ENCODE measurements at places on chromosomes 5 and 9.

- no peak for DNase-seq
- no peaks in the 10 kb centered on the region for H3K4me1 ChIP-seq
- H3K4me3 ChIP-seq, result no peak overlapping the region
- H3K36me3 ChIP-seq, result no peaks in the 10 kb centered on the region
Measured at GRCh38 chr5:51661646-51662265, 278.5 kb downstream of the ISL1 start.

GRCh38 chr9:84950879-84951811, 281.6 kb downstream of the NTRK2 start:
- H3K4me3 ChIP-seq, result no peak overlapping the region
- H3K4me1 ChIP-seq, result no peaks in the 10 kb centered on the region
- no peaks in the 10 kb centered on the region for H3K27me3 ChIP-seq
- no peak overlapping the region for H3K27ac ChIP-seq

DNA sequence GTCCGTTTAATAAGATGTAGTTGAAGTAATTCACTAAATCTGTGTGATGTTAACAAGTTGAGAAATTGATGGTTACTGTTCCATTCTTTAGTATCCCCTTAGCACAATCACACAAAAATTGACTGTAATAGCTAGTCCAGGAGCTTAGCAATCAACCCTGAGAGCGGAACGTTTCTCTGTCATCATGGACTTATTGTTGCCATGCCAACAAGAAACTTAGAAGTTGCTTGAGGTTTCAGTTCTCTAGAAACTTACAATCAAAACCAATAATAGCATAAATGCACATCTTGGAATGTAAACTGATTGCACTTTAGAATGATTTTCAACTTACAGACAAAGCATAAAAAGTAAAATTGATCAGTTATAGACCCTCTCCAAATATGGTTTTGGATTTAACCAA, 125.4 kb upstream of the ANKH start:
- DNase-seq, result no peak
- H3K27ac ChIP-seq, result no peak overlapping the region
- H3K4me1 ChIP-seq, result peaks cover 13% of the 10 kb centered on the region
- H3K36me3 ChIP-seq, result no peaks in the 10 kb centered on the region
- no peaks in the 10 kb centered on the region for H3K27me3 ChIP-seq
- H3K4me3 ChIP-seq, result no peak overlapping the region

GRCh38 chr5:14105718-14106410, 37.3 kb upstream of the TRIO start:
- no peak overlapping the region for H3K27ac ChIP-seq
- peaks cover 7% of the 10 kb centered on the region for H3K4me1 ChIP-seq
- DNase-seq, result peak; percentile 22
- H3K4me3 ChIP-seq, result no peak overlapping the region

GRCh38 chr9:8857068-8857925, 1057.7 kb upstream of the DMAC1 start:
- H3K36me3 ChIP-seq, result no peaks in the 10 kb centered on the region
- DNase-seq, result no peak
- peaks cover 1% of the 10 kb centered on the region for H3K27me3 ChIP-seq
- peak overlapping the region; percentile 50 for H3K4me3 ChIP-seq

GRCh38 chr5:60805463-60805862, 38.6 kb downstream of the ELOVL7 start:
- peaks cover 15% of the 10 kb centered on the region for H3K4me1 ChIP-seq
- H3K27me3 ChIP-seq, result no peaks in the 10 kb centered on the region
- H3K36me3 ChIP-seq, result no peaks in the 10 kb centered on the region
- no peak overlapping the region for H3K27ac ChIP-seq

DNA sequence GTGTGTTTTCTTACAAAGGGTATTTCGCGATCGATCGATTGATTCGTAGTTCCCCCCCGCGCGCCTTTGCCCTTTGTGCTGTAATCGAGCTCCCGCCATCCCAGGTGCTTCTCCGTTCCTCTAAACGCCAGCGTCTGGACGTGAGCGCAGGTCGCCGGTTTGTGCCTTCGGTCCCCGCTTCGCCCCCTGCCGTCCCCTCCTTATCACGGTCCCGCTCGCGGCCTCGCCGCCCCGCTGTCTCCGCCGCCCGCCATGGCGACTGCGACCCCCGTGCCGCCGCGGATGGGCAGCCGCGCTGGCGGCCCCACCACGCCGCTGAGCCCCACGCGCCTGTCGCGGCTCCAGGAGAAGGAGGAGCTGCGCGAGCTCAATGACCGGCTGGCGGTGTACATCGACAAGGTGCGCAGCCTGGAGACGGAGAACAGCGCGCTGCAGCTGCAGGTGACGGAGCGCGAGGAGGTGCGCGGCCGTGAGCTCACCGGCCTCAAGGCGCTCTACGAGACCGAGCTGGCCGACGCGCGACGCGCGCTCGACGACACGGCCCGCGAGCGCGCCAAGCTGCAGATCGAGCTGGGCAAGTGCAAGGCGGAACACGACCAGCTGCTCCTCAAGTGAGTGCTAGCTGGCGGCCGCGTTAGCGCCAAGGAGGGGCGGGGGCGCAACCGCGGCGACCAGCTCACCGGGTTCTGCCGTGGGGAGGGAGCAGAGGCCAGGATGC, 480 bp downstream of the LMNB1 start:
- peak; percentile 9 for DNase-seq
- peaks cover 37% of the 10 kb centered on the region for H3K4me1 ChIP-seq
- peak overlapping the region; percentile 91 for H3K4me3 ChIP-seq
- H3K27ac ChIP-seq, result peak overlapping the region; percentile 95

Measured in HepG2 (cell line).